Activated naive CD8-positive, alpha-beta T cell treated with anti-CD3 and anti-CD28 coated beads for 36 hours (primary cell): ENCODE measurements at places on chromosomes 6 and 20.

- DNase-seq = no peak
These were observed 163.3 kb upstream of the MOCS1 start for GRCh38 chr6:40097590-40097989.

DNA sequence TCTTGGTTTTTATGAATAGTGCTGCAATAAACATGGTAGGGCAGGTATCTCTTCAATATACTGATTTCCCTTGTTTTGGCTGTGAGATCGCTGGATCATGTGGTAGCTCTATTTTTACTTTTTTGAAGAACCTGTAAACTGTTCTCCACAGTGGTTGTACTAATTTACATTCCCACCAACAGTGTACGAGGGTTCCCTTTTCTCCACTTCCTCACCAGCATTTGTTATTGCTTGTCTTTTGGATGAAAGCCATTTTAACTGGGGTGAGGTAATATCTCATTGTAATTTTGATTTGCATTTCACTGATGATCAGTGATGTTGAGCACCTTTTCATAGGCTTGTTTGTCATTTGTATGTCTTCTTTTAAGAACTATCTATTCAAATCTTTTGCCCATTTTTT, 8.0 kb upstream of the ARG1 start:
- no peak for DNase-seq

DNA sequence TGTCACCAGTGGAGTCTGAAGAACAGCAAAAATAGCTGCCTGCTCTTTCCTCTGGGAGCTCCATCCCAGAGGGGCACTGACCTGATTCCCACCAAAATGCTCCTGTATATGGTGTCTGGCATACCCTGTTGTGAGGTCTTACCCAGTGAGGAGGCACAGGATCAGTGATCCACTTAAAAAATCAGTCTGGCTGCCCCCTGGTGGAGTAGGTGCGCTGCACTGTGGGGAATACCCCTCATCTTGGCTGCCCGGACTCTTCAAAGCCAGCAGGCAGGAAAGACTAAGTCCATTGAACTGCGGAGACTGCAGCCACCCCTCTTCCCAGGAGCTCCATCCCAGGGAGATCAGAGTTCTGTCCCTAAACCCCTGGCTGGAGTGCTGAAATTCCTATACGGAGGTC, 230.9 kb upstream of the HTR1E start:
- DNase-seq = no peak

- DNase-seq = peak; percentile 16
These were observed 319.6 kb downstream of the FARS2 start for GRCh38 chr6:5580736-5581581.

DNA sequence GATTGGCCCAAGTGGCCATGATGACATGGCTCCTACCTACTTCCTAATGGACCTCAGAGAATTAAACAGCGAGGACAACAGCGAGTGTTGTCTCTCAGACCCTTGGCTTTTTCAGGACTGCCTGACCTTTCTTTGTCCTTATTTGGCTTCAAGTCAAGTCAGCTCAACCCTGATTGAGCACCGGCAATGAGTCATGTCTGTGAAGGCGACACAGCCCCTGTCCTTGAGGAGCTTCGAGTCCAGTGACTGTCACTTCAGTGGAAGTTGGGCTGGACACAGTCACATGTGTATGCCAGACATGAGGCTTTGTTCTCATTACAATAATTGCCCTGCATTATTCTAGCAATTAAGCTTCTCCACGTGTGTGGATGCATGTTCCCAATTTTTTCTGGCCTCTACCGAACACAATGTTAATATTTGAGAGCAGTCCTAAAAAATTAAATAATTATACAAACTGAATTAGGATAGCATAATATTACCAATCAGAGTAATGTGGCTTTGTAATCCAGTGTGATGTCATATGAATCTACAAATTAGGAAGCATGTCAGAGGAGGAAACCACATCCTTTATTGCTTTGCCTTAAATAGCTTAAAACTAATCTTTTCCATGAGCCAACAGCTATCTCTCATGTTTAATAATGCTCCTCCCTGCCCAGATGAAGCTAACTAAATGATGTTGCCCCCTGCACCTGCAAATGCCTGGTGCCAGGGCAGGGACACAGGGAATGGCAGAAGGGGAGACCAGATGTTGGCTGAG, 178.6 kb downstream of the CDH26 start:
- DNase-seq = no peak

GRCh38 chr6:50202766-50203165, 153.0 kb upstream of the DEFB112 start:
- no peak for DNase-seq

DNA sequence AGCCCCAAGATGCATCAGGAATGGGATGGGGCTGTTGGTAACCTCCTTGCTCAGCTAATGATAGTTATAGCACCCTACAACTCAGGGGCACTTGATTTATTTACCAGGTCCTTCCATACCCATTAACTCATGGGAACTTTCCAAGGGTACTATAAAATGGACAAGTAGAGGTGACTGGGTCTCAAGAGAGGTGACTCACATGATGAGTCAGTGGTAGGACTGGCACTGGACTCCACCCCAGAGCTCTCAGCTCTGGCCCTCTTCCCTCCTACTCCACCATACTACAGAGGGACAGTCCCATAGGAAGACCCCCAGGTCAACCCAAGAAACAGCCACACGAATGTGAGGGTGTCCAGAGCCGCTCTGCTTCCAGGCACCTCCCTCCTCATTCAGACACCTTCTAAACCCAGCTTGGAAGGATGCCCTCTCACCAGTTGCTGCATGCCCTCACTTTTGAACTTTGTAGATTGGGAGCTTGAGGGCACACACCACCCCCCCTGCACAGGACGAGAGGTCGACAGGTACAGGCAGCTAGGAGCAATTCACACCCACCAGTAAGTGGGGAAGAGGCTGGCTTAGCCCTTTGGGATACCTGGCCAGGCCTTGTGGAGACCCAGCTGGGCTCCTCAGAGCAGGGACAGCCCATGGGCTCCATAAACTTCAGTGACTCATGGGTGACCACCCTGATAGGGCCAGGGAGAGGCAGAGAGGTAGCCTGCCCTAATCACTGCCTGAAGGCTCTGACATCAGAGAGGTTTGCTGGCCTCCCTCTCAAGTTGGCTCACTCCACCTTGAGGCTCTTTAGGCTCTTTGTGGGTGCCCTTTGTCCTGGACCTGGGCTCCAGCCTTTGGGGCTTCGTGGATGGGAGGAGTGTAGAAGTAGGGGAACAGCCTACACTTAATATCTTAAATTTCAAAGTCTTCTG, 81.6 kb upstream of the MLN start:
- no peak for DNase-seq

DNA sequence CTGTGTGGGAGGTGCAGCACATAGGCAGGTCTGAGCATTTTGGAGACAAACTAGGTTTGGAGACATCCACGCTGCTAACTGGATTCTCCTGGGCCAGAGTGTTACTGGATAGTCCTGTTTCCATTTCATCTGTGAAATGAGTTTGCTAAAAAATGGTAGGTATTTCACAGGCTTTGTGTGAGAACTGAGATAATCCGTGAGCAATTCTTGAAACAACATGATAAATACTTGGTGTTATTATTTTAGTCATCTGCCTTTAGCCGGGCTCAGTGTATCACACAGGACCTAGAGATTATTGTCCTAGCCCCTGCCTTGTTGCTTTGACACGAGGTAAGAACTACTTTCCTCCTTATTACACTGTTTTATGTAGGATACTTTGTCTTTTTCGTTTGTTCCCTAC, 63.0 kb downstream of the PRR18 start:
- no peak for DNase-seq

GRCh38 chr20:6975311-6975710, 207.8 kb downstream of the BMP2 start:
- no peak for DNase-seq

GRCh38 chr20:51128198-51128597, 105.3 kb upstream of the KCNG1 start:
- no peak for DNase-seq

DNA sequence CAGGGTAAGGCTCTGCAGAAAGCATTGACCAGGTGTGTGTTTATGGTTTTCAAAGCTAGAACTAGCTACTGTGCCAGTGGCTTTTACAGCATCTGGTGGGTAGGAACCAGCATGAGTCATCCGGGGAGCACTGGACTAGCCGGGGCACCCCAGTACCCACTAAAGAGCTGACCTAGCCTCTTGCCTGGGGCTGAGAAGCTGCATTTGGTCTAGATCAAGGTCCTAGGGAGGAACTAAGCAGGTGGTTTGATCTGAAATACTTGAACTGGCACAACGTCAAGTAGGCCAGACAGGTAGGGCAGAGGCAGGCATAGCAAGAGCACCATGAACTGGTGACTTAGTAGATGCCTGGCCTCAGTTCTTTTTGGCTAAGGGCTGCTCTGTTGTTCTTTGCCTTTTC, 109.8 kb upstream of the PTPRK start:
- no peak for DNase-seq

- no peak for DNase-seq
These were observed 32.3 kb upstream of the CD83 start for GRCh38 chr6:14085176-14085787.

DNA sequence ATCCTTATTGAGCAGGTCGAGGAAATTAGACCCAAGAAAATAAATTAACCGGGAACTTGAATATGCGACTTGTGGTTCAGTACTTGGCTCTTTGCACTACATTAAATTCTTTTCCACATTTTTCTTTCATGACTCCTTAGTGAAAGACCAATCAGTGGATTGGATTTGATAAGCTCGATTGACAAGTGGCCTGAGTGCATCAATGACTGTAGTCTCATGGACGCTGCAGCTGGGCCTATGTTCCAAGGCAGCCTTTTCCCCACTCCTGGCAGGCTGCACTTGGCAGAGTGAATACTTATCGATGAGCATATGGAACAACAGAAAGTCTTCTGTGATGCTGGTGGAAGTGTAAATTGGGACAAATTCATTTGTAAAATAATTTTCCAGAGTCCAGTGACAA, 210.8 kb upstream of the EXOC2 start:
- no peak for DNase-seq

GRCh38 chr20:46905364-46906125, 10.9 kb downstream of the EYA2 start:
- no peak for DNase-seq

GRCh38 chr6:75278474-75279077, 6.0 kb downstream of the TMEM30A start:
- no peak for DNase-seq

GRCh38 chr6:126307849-126308248, 32.1 kb upstream of the CENPW start:
- no peak for DNase-seq

DNA sequence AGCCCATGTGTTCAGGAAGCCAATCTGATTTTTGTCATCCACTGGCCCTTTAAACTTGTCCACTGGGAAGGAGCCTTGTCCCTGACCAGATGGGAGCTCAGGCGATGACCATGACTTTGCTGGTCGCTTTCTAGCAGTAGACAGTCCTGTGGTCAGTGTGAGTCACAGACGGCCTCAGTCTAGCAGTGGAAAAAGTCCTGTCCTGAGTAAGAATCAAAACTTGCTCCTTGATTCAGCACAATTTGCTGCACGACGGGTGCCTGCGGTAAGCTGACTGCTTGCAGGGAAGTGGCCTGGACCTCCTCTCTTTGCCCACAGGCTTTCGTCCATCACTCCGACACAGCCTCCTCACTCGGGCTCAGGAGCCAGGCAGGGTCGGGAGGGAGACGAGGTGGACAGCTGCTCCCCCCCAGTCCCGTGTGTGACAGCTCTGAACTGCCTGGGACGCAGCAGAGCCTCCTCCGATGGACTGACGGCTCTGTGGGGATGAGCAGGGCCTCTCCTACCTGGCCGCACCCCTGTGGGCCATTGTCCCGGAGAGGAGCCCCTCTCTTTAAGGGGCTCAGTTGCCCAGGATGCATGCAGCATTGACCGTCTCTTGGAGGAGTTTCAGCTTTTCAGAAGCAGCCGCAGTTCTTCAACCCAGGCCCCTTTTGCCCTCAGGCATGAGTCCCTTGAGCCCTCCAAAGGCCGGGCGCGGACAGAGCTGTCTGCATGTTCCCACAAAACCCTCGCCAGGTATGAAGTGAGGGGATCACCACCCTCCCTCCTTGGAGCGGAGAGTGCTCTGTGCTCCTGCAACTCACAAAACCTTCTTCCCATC, 209.2 kb downstream of the ANKRD60 start:
- DNase-seq = no peak

GRCh38 chr6:105851113-105851580, 235.0 kb upstream of the PRDM1 start:
- DNase-seq = no peak

DNA sequence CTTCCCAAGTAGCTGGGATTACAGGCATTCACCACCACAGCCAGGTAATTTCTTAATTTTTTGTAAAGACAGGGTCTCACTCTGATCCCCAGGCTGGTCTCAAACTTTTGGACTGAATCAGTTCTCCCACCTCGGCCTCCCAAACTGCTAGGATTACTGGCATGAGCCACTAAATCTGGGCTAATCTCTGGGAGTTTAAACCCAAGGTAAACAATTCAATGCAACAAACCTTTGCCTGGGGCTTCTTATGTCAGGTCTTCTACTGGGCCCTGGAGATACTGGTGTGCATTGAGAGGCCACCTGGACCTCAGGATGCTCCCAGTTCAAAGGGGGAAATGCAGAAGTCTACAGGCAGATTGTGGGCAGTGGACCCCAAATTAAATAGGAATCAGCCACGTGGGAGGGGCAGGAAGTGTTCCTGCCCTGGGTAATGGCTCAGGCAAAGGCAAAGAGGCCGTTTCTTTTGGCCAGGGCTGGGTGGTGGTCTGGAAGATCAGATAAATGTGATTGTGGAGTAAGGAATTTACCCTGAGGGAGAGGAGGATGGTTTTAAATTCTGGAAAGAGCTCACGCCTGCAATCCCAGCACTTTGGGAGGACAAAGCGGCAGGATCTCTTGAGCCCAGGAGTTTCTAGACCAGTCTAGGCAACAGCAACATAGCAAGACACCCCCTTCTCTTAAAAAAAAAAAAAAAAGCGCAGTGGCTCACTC, 1.3 kb upstream of the MYBL2 start:
- DNase-seq = no peak

DNA sequence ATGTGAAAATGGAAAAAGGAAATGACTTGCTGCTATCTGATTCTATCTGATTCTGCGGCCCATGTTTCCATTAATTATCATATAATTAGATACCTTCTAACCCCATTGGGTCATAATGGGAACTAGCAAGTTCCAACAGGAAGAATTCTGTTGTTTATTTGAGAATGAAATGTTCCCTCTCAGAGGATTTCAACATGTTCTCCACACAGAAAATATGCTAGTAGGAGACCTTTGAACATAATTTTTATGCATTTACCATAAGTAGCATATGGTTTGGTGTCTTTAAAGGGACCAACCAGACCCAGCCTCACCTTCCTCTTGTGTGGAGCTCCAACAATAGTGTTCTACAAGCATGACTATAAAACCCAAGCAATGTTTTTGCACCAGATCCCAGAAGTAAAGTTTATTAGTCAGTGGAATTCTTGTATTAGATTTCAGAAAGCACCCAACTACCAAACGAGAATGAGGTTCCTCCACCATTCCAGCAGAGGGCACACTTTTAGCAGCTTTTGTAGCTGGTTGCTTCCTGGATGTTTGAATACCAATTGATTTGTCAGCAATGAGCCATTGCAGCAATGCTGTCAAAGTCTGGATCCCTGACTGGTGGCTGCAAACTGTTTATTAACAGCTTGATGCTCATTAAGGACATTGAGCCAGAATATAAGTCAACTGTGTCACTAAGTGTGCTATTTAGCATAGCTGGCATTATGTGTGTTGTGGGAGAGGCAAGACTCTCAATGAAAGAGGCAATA, 143.6 kb upstream of the GJE1 start:
- DNase-seq = peak; percentile 27
